ENCODE measurements at places on chromosomes 5 and 9.
A peak's percentile ranks its signal among the peaks of the same experiment; 100 is the strongest.

DNA sequence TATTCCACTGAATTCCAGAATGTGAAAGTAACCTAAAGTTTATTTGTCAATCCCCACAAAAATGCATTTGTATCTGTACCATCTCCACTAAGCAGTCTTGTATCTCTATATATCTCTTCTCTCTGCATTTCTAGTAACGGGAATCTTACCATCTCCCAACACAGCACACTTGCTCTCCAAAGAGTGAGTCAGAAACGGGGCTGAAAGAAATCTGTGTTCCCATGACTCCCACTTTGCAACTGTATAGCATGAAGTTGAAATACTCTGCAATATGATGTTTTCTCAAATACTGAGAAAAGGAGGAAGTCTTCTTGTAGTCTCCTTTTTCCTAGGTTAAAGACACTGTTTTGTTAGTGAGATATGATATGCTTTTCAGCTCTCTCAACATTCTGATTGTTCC is 848.8 kb upstream of the ACO1 start:
- no peak for DNase-seq

DNA sequence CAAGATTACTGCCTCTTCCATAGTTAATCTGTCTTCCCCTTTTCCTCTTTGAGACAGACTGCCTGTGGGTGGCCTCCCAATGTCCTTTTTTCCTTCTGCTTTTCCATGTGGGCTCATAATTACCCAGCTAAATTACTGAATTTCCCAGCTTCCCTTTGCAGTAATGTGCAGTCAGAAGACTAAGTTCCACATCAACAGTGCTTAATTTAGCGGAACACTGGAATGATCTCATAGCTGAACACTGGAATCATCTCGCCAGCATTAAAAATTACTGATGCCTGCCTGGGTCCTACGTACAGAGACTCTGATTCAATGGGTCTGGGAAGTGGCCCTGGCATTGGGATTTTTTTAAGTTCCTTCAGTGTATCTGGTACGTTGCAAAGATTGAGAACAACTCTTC is 84.3 kb downstream of the DNAH5 start:
- no peak for DNase-seq

- DNase-seq, result peak; percentile 9
Measured at GRCh38 chr5:53917095-53917494, 356.7 kb downstream of the NDUFS4 start.

- DNase-seq, result no peak
Measured at GRCh38 chr9:36416890-36417289, 16.8 kb upstream of the RNF38 start.

DNA sequence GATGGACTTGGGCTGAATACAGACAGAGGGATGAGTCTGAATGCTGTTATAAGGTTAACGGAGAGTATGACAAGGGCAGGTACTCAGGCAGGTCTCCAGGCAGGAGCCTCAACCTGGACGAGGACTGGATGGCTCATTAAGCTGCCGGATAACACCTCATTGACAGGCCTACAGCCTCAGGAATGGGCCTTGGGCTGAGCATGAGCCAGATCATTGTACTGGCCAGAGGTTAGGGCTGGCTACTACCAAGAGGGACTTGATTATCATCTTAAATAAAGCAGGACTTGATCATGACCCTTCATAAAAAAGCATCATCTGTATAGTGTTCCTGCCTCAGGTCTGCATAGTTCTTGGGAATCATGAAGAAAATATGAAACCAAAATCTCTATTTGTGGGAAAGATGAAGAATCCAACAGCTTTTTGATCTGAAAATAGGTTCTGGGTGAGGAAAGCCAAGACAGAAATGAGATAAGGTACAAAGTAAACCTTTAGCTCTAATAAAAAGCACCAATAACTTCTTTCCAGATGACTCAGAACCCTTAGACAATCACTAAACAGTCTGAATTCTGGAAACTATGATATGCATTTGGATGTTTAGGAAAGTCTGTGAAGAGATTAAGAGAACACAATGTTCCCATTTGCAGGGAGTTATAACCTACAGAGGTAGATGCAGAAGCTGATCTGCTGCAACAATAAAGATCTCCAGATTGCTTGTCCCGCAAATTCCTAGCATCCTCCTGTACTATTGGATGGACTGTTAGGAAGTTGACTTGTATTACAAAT is 343.1 kb downstream of the CTNND2 start:
- DNase-seq, result no peak

GRCh38 chr5:24272741-24273140 is 372.0 kb downstream of the CDH10 start:
- DNase-seq, result no peak

DNA sequence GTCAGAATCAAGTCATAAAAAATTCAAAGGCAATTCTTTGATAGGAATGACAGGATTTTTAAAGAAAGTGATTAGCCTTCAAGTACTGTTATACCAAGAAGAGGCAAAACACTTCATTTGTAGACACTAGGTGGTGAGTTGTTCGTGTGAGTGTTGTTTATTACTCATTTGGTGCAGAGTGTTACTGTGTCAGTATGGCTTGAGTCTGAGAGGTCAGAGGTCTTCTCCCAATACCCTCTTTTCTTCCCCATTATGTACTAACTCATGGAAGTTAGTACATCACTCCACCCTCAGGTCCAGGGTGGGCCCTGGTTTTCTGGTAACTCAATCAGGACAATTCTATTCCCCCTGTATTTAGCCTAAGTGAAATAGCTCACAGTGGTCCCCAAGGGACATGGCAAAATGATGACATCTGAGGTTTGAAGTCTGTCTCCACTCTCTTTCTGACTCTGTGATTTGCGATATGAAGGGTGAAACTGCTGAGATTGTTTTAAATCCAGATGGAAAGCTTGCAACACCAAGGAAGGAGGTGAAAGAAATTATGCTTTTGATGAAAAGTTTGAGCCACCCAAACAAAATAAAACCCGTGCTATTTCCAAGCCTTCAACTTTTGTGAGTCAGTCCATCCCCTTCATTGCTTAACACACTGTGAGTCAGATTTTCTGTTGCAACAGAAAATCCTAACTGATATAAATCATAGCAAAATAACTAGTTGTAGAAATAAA is 56.8 kb downstream of the NUDT12 start:
- no peak for DNase-seq

- no peak for DNase-seq
Measured at GRCh38 chr9:131543141-131543540, 2.2 kb upstream of the PRRT1B start.

- DNase-seq, result no peak
Measured at GRCh38 chr9:112283582-112284253, 49.7 kb downstream of the PTBP3 start.

GRCh38 chr5:56574778-56575177 is 240.6 kb upstream of the MAP3K1 start:
- no peak for DNase-seq

- no peak for DNase-seq
Measured at GRCh38 chr9:75228893-75229292, 140.6 kb downstream of the OSTF1 start.

GRCh38 chr5:150175536-150175935 is 9.0 kb downstream of the CDX1 start:
- DNase-seq, result no peak

GRCh38 chr5:170247363-170247762 is 14.6 kb downstream of the C5orf58 start:
- DNase-seq, result no peak

- DNase-seq, result no peak
Measured at GRCh38 chr9:4748612-4749011, 7.6 kb upstream of the AK3 start.

DNA sequence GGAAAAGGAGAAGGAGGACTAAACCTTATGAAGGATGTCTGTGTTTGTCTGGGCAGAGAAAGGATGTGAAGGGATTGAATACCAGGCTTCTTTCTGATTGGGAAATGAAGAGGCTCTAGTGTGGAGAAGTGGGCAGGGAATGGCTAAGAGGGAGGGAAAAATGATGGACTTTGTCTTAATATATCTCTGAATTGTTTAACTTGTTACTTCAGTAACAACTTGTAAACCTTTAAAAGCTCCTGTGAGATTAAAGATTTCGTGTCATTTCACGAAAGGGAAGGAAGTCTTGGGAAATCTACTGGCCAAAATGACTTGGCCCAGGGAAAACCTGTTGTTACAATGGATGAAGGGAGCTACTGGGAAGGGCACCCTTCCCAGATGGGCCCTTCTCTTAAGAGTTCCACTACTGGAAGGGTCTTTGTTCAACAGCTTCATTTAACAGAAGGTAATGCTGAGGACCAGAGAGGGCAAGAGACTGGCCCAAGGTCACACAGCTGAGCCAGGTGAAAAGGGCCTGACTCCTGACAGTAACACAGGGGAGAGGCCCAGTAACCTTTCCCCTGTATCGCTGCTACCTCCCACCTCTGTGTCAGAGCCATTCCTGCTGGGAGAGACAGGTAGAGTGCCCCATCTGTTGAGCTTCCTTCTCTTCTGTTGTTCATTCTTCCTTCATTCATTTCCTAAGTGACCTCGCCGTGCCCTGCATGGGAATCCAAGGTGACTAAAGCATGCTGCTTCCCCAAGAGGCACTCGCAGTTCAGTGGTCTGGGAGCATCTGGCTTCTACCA is 5.1 kb upstream of the TCOF1 start:
- DNase-seq, result no peak

GRCh38 chr9:3386753-3387152 is 139.0 kb downstream of the RFX3 start:
- DNase-seq, result no peak

GRCh38 chr5:73692166-73692640 is 66.2 kb downstream of the ARHGEF28 start:
- peak; percentile 52 for DNase-seq

GRCh38 chr5:6146271-6146670 is 232.1 kb downstream of the MED10 start:
- DNase-seq, result no peak

- DNase-seq, result no peak
Measured at GRCh38 chr5:77947041-77947428, 170.9 kb upstream of the TBCA start.

DNA sequence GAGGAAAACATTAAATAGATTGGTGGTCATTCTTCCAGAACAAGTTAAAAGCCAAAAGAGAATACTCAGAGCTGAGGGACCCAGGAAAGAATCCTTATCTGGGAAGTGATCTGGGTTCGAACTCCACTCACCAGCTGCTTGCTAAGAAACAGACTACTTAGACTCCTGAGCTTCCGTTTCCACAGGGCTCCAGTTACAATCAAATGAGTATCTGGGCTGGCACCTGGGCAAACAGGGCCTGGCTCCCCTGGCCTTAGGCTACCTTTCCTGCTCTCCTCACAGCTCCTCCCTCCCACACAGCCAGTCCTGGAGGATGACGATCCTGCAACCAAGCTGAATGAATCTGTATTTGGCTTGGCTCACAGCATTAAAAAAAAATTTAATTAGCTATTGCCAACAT is 2.5 kb downstream of the MAPK9 start:
- no peak for DNase-seq

DNA sequence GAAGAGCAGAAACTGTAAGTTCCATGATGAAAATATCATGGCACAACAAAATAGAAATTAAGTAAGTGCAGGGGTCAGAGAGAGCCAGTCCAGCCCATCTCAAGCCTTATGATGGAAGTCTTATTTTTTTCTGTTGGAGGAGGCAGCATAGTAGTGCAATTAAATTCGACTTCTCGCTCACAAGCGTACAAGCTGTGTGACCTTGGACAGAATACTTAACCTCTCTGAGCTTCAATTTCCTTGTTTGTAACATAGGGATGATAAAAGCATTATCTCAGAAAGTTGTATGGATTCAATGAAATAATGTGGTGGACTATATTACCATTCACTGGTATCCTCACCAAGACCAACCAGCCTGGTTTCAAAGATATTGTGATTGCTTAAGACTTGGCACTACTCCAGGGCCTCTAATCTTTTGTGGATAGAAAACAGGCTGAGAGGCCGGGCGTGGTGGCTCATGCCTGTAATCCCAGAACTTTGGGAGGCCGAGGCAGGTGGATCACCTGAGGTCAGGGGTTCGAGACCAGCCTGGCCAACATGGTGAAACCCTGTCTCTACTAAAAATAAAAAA is 26.8 kb upstream of the MVB12B start:
- DNase-seq, result no peak

- DNase-seq, result no peak
Measured at GRCh38 chr9:128043467-128043868, 23.7 kb downstream of the NAIF1 start.

GRCh38 chr5:5705010-5705409 is 282.5 kb downstream of the ICE1 start:
- no peak for DNase-seq

GRCh38 chr5:22329683-22330082 is 523.5 kb downstream of the CDH12 start:
- no peak for DNase-seq

GRCh38 chr9:18989097-18989496 is 43.9 kb downstream of the SAXO1 start:
- no peak for DNase-seq

DNA sequence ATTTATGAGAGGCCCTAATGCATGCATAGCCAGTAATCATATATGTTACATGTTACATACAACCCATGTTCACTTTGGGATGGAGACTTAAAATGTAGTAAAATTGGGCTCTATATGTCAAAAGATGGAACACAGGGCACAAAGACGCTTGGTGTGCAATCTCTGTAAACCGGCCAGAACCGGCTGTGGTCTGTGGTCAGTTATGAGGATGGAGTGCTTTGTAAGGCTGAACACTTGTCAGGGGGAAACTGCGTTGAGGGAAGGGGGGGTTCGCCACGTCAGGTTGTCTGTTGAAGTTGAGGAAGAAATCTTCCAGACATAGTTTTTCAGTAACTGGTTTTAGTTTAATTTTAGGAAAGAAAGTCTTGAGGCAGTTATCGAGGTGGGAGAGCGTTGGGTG is 2.7 kb upstream of the CKMT2 start:
- no peak for DNase-seq

Data from HS-27A (cell line).